Fibroblast of skin of left biceps (primary cell): ENCODE measurements at places on chromosomes 7 and 10.
A peak's percentile ranks its signal among the peaks of the same experiment; 100 is the strongest.

- DNase-seq: no peak
These were observed 272.7 kb downstream of the GFRA1 start for GRCh38 chr10:116000151-116000842.

DNA sequence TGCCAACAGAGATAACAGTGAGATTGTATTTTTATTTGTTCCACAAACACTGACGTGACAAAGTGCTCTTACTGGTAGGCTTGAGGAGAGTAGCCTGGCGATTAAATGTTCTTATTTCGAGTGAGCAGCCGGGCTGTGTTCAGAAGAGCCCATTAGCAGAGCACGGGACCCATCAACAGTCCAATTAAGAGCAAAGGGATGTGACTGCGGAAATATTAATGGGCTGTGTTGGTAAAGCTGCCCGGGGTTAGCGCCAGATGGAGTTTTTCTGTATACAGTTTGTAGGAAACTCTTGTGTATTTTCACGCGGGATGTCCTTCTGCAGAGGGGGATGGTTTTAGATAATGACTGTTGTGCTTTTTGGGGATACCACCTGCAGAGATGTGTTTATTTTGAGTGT is 104.3 kb downstream of the KIAA1217 start:
- DNase-seq: no peak

DNA sequence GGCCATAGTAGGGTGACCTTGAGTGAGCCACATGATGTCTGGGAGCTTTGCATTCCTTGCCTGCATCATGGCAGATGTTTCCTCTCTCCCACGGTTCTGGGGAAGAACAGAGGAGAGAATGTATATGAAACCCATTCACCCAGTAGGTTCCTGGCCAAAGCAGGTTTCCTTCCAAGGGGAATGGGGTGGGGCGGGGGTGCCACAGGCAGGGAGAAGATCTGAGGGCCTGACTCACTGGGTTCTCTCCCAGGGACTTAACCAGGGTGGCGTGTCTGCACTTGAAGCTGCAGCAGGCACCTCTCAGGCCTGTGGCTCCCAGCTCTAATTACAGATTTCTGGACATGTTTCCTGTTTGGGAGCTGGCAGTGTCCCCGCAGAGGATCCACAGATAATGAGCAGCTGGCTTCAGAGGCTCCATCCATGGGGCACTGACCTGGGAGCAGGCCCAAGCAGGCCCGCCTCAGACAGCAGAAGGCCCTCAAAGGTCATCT is 50.2 kb upstream of the ZMIZ1 start:
- no peak for DNase-seq

DNA sequence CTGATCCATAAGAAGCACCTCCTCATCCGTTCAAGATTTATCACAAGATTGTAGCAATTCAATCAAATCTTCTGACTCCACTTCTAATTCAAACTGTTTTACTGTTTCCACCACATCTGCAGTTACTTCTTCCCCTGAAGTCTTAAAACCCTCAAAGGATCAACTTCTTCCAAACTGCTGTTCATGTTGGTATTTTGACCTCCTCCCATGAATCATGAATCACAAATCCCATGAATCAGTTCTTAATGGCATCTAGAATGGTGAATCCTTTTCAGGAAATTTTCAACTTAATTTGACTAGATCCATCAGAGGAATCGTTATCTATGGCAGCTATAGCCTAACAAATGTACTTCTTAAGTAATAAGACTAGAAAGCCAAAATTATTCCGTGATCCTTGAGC is 122.3 kb downstream of the IMMP2L start:
- no peak for DNase-seq

DNA sequence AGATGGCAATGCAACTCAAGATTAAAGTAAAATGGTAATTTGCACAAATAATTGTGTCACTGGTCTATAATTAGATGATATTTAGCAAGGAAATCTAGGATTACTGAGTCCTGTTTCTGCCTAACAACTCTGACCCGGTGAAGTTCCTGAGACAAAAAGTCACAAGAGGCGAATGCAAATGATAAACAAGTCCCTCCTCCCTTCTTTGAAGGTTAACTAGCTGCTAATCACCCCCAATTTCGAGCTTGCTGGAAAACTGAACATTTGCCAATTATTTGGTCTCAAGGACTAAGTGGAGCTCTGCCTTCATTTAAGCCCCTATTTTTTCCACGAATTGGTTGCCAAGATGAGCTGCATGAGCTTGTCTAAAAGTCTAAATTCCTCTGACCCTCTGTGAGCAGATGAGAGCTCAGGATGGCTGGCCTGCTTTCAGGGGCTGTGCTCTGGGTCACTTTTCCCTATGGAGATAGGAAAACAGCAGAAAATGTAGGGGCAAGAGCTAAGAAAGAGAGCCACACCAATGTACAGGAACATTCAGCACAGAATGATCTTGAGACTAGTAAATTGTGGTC is 127.3 kb downstream of the MBL2 start:
- no peak for DNase-seq

- DNase-seq: no peak
These were observed 50.8 kb downstream of the CAMK2B start for GRCh38 chr7:44274623-44274975.

GRCh38 chr7:66267249-66267648 is 62.1 kb downstream of the TPST1 start:
- peak; percentile 89 for DNase-seq
